ENCODE measurements at places on chromosomes 1 and 21. TPM values are rescaled to one million over a fixed set of nuclear protein-coding genes. Genes with fewer than 3 reads are reported as not detected.

GRCh38 chr1:186930238-186930637 lies 101.5 kb downstream of the PLA2G4A start:
- H3K4me1 ChIP-seq: no peaks in the 10 kb centered on the region
- no peak overlapping the region for H3K4me3 ChIP-seq
- DNase-seq: no peak
- H3K36me3 ChIP-seq: no peaks in the 10 kb centered on the region
- no peak overlapping the region for H3K27ac ChIP-seq
- H3K27me3 ChIP-seq: no peaks in the 10 kb centered on the region

GRCh38 chr1:68294367-68295066 lies 62.2 kb upstream of the WLS start:
- H3K27ac ChIP-seq: no peak overlapping the region
- peaks cover 24% of the 10 kb centered on the region for H3K4me1 ChIP-seq
- H3K36me3 ChIP-seq: no peaks in the 10 kb centered on the region
- no peak for DNase-seq
- H3K4me3 ChIP-seq: no peak overlapping the region
- peaks cover 5% of the 10 kb centered on the region for H3K27me3 ChIP-seq

DNA sequence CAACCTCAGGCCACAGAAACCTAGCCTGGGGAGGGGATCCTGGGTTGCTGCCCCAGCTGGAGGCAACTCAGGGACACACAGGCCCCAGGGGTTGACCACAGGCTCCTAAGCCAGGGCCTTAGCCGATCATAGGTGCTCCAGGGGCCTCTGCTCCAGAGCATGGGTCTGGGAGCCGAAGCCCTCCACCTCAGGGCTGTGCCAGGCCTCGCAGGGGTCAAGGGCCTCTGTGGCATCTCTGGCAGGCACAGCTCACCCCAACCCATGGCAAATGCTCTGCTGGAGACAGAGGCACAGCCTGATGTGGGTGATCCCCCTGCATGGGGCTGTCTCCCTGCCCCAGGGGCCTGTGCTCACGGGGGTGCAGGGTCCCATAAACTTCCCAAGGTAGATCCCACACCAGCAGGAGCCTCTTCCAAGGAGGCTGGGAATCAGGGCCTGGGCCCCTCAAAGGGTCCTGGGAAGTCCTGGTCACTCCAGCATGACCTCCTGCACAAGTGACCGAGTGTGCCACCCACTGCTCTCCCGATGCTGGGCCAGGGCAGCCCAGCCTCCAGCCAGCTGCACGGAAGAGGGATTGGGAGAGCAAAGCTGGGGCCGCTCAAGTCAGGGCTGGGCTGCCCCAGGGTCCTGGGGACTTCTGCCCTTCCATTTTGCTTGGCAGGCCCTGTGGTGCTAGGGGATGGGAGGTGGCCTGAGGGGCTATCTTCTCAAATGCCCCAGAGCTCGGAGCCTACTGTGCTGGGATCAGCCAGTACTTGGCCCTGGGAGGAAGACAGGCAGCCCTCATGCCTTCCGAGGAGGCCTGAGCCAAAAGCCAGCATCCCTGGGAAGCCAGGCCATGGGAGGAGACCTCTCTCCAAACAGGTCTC lies 22.2 kb upstream of the PRSS38 start:
- H3K4me3 ChIP-seq: no peak overlapping the region
- peaks cover 4% of the 10 kb centered on the region for H3K36me3 ChIP-seq
- no peaks in the 10 kb centered on the region for H3K4me1 ChIP-seq
- H3K27me3 ChIP-seq: peaks cover 11% of the 10 kb centered on the region

Gene PEAR1
- total RNA-seq: 1.2 TPM

GRCh38 chr21:28423521-28424190 lies 569.0 kb downstream of the LTN1 start:
- DNase-seq: no peak
- no peaks in the 10 kb centered on the region for H3K36me3 ChIP-seq
- no peak overlapping the region for H3K27ac ChIP-seq
- H3K27me3 ChIP-seq: no peaks in the 10 kb centered on the region
- H3K4me1 ChIP-seq: no peaks in the 10 kb centered on the region

GRCh38 chr1:206716870-206717673 lies 32.4 kb downstream of the MAPKAPK2 start:
- no peak overlapping the region for H3K27ac ChIP-seq
- H3K4me1 ChIP-seq: peaks cover 39% of the 10 kb centered on the region
- H3K4me3 ChIP-seq: no peak overlapping the region
- H3K27me3 ChIP-seq: peaks cover 3% of the 10 kb centered on the region
- H3K36me3 ChIP-seq: no peaks in the 10 kb centered on the region

DNA sequence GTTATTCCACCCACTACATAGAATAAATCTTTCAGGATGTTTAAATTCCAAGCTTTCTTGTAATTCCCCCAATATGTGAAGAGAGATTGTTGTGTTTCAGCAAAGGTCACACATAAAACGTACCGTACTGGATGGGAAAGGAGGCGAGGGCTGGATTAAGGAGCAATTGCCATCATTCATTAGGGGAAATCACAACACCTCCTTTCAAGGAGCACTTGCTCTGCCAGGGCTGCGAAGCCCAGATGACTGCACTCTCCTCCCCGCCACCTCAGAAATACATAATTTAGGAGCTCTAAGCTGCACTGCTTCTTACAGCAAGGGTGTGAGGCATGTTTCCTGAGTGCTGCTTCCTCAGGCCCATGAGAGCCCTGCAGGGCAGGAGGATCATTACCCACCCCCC lies 29.6 kb downstream of the MATN1 start:
- DNase-seq: no peak
- H3K27me3 ChIP-seq: peaks cover 3% of the 10 kb centered on the region
- H3K27ac ChIP-seq: no peak overlapping the region
- no peaks in the 10 kb centered on the region for H3K36me3 ChIP-seq
- no peak overlapping the region for H3K4me3 ChIP-seq

DNA sequence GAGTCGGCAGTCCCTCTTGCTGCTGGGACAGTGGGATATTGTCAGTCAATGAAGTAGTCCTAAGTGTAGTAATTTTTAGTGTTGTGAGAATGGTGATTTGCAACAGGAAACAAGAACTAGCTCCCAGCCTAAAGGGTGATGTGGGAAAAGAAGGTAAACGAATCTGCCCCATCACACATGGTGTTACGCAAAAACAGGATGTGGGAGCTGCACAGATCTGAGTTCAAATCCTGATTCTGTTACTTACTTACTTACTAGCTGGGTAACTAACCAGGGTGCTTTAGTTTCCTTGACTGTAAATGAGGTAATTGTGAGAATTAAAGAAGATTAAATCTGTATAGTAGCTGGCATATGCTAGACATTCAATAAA lies 22.3 kb downstream of the NAV1 start:
- no peaks in the 10 kb centered on the region for H3K36me3 ChIP-seq
- H3K27ac ChIP-seq: no peak overlapping the region
- no peak overlapping the region for H3K4me3 ChIP-seq
- peaks cover 8% of the 10 kb centered on the region for H3K4me1 ChIP-seq
- peaks cover 3% of the 10 kb centered on the region for H3K27me3 ChIP-seq

DNA sequence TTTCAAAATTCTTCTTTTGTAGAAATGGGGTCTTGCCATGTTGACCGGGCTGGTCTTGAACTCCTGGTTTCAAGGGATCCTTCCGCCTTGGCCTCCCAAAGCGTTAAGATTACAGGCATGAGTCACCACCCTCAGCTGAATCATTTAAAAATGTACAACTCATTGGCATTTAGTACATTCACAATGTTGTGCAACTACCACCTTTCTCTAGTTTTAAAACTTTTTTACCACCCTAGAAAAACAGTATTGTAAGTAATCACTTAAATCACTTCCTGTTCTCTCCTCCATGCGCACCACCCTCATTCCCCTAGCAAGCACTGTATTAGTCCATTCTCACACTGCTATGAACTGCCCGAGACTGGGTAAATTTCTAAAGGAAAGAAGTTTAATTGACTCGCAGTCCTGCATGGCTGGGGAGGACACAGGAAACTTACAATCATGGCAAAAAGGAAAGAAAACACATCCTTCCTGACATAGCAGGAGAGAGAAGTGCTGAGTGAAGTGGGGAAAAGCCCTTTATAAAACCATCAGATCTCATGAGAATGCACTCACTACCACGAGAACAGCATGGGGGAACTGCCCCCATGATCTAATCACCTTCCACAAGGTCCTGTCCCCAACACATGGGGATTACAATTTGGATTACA lies 14.4 kb upstream of the THEM5 start:
- DNase-seq: no peak
- no peak overlapping the region for H3K4me3 ChIP-seq
- no peaks in the 10 kb centered on the region for H3K36me3 ChIP-seq
- H3K27me3 ChIP-seq: peaks cover 5% of the 10 kb centered on the region
- H3K4me1 ChIP-seq: no peaks in the 10 kb centered on the region

DNA sequence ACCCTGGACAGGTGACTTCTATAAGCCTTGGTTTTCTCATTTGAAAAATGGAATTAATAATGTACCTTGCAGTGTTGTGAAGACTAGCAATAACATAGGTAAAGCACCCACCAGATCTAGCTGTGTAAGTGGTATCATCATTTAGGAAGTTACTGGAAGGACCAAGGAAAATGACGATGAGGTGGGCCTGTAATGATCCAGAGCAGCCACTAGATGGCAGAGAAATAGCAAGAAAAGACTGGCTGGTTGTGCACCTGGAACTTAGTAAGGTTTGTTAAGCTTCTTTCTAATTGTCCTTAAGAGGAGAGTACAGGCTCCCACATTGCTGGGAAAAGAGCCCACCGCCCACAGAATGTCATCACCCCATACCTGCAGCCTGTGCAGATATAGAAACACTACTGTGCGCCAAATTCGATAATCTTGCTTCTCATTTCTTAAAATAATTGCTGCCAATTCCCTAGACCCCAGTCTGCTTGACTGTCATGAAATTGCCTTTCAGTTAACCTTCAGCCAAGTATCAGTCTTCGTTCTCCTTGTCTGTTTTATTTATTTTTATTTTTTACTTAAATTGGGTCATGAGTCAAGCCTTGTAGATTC lies 37.2 kb downstream of the WNT4 start:
- H3K36me3 ChIP-seq: no peaks in the 10 kb centered on the region
- DNase-seq: no peak
- H3K4me3 ChIP-seq: no peak overlapping the region

DNA sequence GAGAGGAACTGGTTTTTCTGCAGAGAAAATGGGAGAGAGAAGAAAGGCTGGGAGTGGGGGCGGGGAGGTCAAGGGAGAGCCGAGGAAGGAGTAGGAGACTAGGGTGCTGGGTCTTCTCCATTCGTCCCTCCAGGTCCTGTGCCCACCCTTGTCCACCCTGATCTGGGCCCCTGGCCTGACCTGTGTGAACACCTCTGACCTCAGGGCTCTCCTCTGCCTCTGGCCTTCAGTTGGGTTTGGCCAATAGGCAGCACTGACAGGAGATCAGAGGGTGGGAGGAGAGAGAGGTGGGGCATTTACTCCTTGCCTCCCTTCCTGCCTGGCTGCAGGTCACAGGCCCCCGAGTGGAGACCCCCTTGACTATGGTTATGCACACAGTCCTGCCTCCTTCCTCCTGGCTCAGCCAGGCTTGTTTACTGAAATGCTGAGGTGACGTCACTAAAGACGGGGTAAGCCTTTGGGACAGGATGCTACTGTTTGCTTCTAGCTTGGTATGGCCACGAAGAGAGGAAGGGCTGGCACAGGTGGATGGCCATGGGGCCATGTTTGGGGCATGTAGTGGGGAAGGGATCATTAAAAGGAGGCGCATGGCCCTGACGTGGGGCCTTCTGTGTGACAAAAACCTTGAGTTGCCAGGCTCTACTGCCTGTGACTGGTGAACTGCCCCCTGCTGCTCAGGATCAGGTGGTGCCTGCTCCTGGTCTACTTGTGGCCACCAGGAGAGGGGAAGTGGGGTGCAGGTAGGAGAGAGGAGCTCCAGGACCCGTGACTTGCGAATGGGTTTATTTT lies 248.7 kb upstream of the CSF3R start:
- peaks cover 2% of the 10 kb centered on the region for H3K4me1 ChIP-seq
- H3K36me3 ChIP-seq: peaks cover 11% of the 10 kb centered on the region
- H3K27ac ChIP-seq: no peak overlapping the region
- peaks cover 14% of the 10 kb centered on the region for H3K27me3 ChIP-seq
- DNase-seq: no peak

Gene GPBP1L1
- total RNA-seq: 103 TPM

GRCh38 chr1:41868241-41868998 lies 50.3 kb downstream of the HIVEP3 start:
- no peak overlapping the region for H3K27ac ChIP-seq
- H3K27me3 ChIP-seq: peaks cover 2% of the 10 kb centered on the region
- H3K4me1 ChIP-seq: peaks cover 30% of the 10 kb centered on the region
- no peaks in the 10 kb centered on the region for H3K36me3 ChIP-seq
- no peak for DNase-seq

Gene COL6A2
- 55.2 TPM for total RNA-seq

DNA sequence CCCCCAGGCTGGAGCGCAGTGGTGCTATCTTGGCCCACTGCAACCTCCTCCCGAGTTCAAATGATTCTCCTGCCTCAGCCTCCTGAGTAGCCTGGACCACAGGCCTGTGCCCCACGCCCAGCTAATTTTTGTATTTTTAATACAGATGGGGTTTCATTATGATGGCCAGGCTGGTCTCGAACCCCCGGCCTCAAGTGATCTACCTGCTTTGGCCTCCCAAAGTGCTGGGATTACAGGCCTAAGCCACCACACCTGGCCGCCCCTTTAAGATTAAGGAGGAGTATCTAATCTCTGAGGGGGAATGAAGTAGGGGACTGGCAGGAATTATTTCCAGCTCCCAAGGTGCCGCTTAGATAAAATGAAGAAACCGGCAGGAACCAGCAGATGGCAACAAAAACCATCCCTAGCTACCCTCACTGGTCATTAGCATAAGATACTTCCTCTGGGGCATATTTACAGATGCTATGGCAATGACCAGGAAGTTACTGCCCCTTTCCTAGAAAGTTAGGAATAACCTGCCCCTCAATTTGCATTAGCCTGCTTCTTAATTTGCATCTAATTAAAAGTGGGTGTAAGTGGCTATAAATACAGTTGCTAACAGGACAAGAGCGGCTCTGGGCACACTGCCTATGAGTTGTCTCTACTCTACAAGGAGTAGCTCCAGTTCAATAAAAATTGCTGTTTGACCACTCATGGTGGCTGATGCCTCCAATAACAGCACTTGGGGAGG lies 7.1 kb upstream of the NSUN4 start:
- no peak for DNase-seq
- peaks cover 18% of the 10 kb centered on the region for H3K4me1 ChIP-seq
- no peaks in the 10 kb centered on the region for H3K36me3 ChIP-seq
- no peak overlapping the region for H3K27ac ChIP-seq

Gene FLG2
- not detected for total RNA-seq

DNA sequence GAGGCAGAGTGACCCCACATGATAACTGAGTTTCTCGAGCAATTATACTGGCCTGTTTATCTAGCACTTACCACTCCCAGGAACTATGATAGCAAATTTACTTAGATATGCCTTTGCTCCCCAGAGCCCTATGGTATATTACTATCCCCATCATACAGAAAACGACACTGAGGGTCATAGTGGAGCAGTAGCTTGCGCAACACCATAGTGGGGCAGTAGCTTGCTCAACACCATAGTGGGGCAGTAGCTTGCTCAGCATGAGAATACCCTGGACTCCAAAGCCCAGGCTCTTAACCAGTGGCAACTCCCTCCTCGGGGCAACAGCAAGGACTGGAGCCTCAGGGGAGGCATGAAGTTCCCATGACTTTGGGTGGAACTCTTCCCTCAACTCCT lies 211.9 kb downstream of the NPHP4 start:
- no peaks in the 10 kb centered on the region for H3K27me3 ChIP-seq
- H3K27ac ChIP-seq: no peak overlapping the region
- H3K4me1 ChIP-seq: peaks cover 2% of the 10 kb centered on the region
- DNase-seq: no peak

Data from glutamatergic neuron (in vitro differentiated cells).